ENCODE measurements at places on chromosomes 4 and X.

DNA sequence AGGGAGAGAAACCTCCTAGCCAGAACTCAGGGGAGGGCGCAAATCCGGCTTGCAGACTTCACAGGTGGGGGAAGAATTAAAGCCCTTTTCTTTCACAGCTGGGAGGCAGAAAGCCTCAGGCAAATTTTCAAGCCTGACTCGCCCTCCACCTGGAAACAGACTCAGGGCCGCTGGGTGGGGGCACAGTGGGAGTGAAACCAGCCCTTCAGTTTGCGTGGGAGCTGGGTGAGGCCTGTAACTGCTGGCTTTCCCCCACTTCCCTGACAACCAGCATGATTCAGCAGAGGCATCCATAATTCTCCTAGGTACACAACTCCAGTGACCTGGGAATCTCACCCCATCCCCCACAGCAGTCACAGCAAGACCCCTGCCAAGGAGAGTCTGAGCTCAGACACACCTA lies 206.9 kb upstream of the INTU start:
- no peak for DNase-seq

- no peak for DNase-seq
These were observed 37.1 kb downstream of the EFHC2 start for GRCh38 chrX:44306356-44306755.

GRCh38 chr4:124386163-124386562 lies 326.4 kb downstream of the ANKRD50 start:
- no peak for DNase-seq

DNA sequence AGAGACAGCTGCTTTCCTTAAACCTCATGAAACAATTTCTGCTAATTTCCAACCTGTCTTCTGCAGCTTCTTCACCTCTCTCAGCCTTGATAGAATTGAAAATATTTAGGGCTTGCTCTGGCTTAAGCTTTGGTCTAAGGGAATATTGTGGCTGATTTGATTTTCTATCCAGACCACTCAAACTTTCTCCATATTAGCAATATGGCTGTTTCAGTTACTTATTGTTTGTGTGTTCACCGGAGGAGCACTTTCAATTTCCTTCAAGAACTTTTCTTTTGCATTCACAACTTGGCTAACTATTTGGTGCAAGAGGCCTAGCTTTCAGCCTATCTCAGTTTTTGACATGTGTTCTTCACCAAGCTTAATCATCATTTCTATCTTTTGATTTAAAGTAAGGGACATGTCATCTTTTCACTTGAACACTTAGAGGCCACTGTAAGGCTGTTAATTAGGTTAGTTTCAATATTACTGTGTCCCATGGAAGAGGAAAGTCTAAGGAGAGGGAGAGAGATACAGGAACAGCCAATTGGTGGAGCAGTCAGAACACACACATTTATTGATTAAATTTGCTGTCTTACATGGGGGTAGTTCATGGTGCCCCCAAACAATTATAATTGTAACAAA lies 213.2 kb downstream of the RASL11B start:
- no peak for DNase-seq

- no peak for DNase-seq
These were observed 1.3 kb downstream of the SMIM20 start for GRCh38 chr4:25915353-25915705.

- no peak for DNase-seq
These were observed 789.0 kb downstream of the TECRL start for GRCh38 chr4:63620271-63620670.

DNA sequence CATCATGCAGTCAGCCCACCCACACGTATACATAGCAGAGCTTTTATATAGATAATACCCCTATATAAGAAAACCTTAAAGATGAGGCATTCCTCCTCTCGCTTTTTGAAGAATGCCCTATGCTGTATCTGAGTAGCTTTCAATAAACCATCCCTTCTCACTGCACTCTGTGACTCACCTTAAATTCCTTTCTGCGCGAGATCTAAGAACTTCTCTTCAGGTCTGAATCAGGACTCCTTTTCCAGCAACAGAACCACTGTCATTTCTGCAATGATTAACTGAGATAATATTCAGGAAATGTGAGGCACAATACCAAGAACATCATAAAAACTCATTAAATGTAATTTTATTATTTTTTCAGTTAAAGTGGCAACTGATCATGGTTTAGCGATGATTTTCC lies 76.4 kb upstream of the DCLK2 start:
- no peak for DNase-seq

DNA sequence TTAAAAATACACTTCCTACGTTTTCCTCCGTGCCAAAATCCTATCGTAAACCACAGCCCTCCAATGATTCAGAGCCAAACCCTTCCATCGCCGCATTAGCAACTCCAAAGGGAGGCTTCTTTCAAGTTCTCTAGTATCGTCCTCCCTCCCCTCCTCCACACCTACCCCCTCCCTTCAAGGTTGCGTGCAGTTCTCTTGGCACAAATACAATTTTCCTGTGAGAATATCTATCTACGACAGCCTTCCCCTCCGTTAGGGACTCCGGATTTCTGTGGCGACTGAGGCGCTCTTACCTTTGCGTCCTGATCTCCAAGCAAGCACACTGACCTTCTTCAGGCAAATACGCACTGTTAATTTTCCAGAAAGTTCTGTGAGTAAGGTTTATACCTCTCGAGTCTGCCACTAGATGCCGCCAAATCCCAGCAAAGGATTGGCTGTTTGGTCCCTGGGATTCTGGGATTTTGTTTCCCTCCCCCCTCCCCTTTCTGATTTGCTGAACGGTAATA lies 1.2 kb upstream of the MORF4L2 start:
- DNase-seq, result peak; percentile 17

- DNase-seq, result no peak
These were observed 145.6 kb upstream of the DCAF8L1 start for GRCh38 chrX:28126886-28127285.

- DNase-seq, result no peak
These were observed 19.6 kb downstream of the TMEM175 start for GRCh38 chr4:951594-952468.

DNA sequence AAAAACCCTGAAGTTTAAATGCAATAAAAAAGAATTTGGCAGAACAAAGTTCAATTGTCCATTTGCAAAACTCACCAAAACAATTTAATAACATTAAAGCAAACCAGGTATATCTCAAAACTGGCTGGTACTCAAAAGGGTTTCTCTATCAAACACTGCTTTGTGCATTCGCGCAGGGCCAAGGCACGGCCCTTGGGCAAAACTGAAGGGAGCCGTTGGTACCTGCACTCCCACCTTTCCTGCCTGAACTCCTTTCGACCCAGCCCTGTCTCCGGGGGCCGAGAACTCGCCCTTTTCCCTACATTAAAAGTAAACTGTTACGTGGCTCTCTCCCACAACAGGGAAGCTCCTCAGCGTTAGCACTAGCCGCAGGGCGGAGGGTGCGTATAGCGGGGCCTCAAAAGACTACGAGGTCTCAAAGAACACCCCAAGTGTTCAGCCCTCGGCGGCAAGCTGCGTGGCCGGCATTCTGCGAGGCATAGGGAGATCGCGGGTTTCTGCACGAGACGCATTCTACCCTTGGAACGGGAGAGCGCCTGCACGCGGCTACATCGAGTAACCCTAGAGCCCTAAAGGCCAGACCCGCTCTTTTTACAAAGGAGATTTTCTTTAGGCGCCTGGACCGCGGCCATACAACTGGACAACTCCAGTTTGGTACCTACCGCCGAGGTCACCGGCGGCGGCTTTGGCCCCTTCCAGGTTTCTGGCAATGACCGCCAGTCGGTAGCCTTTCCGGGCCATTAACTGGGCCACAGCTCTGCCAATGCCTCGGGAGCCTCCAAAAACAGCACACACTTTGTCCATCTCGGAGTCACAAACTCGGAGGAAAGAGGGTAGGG lies 550 bp downstream of the CBR4 start:
- DNase-seq, result peak; percentile 12

- no peak for DNase-seq
These were observed 104.5 kb downstream of the SHISA3 start for GRCh38 chr4:42501624-42502401.

GRCh38 chr4:17476853-17477252 lies 35.0 kb downstream of the QDPR start:
- no peak for DNase-seq

DNA sequence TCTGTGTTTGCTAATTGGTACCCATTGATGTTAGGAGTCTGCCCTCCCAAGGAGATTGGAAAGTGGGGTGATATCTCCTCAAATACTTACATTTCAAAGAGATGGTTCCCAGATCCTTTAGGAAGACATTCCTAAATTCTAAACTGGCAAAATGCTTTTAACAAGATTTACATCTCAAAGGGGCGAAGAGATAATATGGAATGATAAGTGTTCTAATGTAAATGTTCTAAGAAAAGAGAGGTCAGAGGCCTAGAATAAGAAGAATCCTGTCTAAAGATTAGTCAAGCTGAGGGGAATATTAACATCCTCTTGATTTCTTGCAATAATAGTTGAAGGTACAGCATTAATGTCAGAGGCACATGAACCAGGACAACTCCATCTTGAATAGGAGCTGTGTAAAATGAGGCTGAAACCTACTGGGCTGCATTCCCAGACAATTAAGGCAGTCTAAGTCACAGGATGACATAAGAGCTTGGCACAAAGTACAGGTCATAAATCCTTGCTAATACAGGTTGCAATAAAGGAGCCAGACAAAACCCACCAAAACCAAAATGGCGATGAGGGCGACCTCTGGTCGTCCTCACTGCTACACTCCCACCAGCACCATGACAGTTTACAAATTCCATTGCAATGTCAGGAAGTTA lies 2248.1 kb downstream of the ARAP2 start:
- no peak for DNase-seq

- no peak for DNase-seq
These were observed 54.0 kb upstream of the NKAP start for GRCh38 chrX:119997570-119997969.
